Stimulated activated CD8-positive, alpha-beta memory T cell treated with anti-CD3 and anti-CD28 coated beads, Interleukin-7, amount 100 ng/mL, for 1 hour (primary cell): ENCODE measurements at places on chromosomes 2 and 18.
A peak's percentile ranks its signal among the peaks of the same experiment; 100 is the strongest.

DNA sequence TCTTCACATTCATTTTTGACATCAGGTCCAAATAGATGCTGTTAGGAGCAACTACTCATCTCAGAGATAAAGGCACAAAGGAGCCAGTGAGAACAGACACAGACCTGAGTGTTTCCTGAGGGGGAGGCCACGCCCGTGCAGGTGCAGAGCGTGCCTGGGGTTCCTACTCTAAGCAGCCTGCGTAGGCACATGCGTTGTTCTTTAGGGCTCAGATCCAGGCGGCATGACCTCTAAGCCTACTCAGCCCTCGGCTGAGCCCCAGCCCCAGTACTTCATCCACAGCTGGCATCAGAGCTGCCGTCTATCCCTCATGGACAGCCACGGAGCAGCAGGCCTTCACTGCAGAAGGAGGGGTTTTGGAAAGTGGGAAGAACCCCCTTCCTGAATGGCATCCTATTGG is 54.9 kb upstream of the PXDN start:
- no peak for DNase-seq

DNA sequence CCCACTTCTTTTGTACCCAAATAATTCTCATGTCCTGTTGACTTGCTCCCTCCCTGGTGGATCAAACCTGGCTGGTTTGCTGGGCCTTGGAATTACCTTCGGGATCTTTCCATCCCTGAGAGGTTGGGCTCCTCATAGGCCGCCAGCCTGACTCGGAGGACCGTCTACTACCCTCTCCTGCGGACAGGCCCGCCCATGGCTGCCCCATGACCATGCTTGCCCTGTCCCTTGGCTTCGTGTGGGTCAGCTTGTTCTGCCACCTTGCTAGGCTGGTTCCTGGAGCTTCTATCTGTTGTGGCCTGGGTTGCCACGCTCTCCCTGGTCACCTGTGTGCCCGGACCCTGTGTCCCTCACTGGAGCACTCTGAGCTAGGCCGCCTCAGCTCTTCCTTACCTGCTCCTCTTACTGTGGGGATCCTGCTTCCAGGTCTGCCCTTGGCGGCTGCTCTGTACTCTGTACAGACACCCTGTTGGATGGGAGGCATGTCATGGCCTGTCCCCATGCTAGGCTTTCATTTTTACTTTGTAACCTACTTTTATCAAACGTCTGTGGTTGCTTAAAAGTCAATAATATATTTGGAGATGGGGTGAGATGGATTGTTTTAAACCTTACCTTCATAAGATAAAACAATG is 29.7 kb upstream of the FHL2 start:
- DNase-seq = no peak

DNA sequence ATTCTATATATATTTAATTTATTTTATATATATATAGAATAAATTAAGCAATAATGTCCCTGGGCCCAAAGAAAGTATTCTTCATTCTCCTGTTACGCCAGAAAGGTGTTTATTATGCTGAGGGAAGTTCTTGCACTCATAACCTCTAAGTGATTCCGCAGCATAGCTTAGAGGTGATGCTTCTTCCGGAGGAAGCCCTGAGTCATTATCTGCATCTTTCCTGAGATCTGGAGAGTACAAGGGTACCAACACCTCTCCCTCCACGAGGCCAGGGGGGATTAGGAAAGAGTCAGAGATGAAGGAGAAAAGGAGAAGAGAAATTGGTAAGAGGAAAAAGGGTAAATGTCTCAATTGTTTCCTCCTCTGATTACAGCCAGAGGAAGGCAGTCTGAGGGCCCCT is 43.1 kb upstream of the RTN4 start:
- DNase-seq = no peak

- DNase-seq = peak; percentile 27
Observed at GRCh38 chr2:111116843-111117597, 3.7 kb upstream of the BCL2L11 start.

- no peak for DNase-seq
Observed at GRCh38 chr2:55567298-55567697, 47.8 kb downstream of the CFAP36 start.

DNA sequence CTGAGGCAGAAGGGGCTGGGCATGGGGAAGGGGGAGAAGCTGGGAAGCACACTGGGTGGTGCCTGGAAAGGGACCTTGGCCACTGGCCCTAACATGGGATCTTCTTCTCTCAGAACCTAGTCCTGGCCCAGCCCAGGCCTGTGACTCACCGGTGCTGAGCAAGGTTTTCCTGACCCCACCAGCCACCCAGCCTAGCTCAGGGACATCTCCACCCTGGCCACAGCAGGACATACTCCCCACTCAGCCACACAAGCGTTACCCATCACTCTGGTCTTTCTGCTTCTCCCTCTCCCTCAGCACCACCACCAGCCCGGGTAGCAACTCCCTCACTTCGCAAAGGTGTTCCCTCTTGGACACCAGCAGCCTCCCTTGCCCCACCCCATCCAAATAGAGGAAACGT is 22.8 kb downstream of the TNS1 start:
- DNase-seq = no peak

DNA sequence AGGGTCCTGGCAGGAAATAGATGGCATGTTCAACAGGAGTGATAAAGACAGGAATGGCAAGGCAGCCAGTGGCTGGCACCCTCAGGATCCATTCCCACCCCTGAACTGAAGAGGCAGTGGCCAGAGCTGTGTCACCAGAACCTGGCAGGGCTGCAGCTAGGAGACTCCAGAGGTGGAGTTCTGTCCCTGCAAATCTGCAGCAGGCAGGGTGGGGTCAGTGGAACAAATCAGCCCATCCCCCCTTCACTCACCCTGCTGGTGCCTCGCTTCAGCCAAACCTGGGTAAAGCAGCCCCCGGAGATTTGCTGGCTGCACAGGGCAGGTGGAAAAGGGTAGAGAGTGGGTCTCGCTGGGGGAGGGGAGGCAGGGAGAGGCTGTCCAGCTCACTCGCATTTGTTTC is 12.7 kb downstream of the INPP5D start:
- no peak for DNase-seq

- DNase-seq = no peak
Observed at GRCh38 chr2:12663306-12664037, 53.3 kb upstream of the TRIB2 start.

- no peak for DNase-seq
Observed at GRCh38 chr2:53268626-53269025, 499.0 kb upstream of the CHAC2 start.
